ENCODE measurements at places on chromosomes 16 and 17.

DNA sequence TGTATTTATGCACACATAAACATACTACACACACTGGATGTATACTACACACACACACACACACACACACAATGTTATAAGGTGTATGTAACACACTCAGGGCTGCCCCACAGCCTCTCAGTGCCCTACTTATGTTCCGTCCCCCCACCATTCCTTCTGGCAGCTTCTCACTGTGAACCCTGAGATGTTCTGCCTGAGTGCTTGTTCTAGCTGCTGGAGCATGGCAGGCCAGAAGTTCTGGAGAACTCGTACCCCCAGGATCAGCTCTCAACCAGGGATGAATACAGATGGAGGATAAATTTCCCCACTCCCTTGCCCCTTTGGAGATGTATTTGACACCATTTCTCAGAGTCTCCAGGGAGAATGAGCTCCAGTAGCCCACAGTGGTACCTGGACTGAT is 76.4 kb downstream of the CDH13 start:
- DNase-seq: no peak

DNA sequence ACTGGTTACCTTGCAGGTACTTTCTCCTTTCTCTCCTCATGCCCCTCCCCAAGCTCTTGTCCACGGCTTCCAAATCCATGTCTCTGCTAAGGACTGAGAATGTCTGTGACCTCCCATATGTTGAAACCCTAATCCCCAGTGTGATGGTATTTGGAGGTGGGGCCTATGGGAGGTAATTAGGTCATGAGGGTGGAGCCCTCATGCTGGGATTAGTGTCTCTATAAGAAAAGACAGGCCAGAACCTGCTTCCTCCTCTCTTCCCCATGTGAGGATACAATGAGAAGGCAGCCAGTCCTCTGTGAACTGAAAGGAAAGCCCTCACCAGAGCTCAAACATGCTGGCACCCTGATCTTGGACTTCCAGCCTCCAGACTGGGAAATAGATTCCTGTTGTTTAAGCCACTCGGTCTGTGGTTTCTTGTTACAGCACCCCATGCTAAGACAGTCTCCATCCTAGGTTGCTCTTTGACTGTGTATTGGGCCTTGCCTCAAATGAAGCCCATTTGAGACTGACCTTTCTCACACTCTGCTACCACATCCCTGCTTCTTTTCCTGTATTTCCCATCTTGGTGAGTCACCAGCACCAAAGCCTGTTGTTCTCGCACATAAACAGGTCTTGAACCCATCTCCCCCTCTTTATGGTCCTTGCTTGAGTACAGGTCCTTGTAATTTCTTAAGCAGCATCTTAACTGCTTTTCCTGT is 135.0 kb downstream of the CDK5R1 start:
- DNase-seq: no peak

GRCh38 chr16:57485091-57485915 is 990 bp downstream of the DOK4 start:
- DNase-seq: no peak

DNA sequence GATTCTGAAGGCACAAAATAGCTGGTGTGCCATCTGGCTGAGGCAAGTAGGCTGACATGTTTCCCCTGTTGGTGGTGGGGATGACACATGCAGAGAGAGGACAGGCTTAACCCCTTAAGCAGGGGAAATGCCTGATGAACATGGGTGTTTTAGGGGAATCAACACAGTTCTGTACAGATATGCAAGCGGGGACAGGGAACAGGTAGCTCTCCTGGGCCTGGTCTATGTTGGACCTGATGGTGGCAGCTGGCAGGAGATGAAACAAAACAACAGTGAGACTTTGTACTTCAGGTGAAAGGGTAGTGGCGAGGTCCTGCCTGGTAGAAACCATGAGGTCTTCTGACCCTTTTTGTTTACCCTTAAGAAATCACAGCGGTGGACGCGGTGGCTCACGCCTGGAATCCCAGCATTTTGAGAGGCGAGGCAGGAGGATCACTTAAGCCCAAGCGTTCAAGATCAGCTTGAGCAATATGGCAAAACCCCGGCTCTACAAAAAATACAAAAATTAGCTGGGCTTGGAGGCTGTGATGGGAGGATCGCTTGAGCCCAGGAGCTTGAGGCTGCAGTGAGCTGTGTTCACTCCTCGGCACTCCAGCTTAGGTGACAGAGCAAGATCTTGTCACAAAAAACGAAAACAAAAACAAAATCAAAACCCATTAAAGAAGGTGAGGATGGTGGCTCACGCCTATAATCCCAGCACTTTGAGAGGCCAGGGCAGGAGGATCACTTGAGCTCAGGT is 10.5 kb downstream of the OR1F1 start:
- DNase-seq: no peak

DNA sequence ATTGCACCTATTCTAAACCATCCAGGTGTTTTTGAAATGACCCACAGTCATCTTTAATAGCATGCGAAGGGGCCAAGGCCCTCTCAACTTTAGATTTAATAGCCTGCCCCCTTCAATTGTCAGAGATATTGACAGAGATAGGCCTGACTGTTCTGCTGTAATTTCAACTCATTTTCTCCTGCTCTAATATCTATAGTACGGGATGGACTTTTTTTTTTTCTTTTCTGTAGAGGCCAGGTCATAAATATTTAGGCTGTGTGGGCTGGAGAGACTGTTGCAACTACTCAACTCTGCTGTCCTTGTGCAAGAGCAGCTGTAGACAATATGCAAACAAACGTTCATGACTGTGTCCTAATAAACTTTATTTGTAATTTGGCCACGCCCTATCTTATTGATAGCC is 24.7 kb upstream of the KRT20 start:
- DNase-seq: no peak

- DNase-seq: no peak
Observed at GRCh38 chr17:1011760-1012735, 15.1 kb downstream of the TIMM22 start.

- peak; percentile 41 for DNase-seq
Observed at GRCh38 chr16:58026139-58026704, 668 bp downstream of the MMP15 start.

DNA sequence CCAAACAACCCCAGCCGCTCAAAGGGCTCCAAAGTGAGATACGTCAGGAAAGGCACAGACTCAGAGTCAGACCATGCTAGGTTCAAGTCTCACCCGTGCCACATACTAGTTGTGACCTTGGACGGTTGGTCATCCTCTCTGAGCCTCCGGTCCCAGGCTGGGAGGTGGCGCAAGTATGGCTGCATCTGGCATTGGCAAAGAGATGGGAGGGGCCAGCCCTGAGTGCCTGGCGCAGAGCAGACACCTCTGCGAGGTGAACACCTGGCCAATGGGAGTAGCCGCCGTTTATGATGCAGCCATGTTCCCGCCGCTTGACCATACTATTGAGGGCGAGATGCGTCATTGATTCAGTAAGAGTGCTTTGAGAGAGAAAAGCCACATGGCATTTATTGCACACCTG is 97.8 kb upstream of the PLCG2 start:
- no peak for DNase-seq

- DNase-seq: no peak
Observed at GRCh38 chr17:299546-299945, 53.1 kb downstream of the RPH3AL start.

- DNase-seq: no peak
Observed at GRCh38 chr16:89827383-89828198, 684 bp upstream of the SPIRE2 start.

DNA sequence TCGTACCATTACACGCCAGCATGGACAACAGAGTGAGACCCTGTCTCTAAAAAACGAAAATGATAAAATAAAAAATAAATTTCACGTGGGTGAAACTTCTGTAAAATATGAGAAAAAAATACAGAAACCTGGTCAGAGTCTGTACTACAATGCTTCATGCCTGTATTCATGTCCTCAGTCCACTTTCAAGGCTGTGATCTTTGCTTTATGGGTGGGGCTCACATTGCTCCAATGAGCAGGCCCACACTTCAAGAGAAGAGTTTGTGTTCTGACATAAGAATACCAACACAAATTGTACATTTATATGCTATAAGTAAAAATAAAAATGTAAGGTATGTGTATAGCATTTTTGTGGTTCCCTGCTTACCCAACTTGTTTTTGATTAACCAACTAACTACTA is 32.2 kb upstream of the ABCA3 start:
- no peak for DNase-seq

DNA sequence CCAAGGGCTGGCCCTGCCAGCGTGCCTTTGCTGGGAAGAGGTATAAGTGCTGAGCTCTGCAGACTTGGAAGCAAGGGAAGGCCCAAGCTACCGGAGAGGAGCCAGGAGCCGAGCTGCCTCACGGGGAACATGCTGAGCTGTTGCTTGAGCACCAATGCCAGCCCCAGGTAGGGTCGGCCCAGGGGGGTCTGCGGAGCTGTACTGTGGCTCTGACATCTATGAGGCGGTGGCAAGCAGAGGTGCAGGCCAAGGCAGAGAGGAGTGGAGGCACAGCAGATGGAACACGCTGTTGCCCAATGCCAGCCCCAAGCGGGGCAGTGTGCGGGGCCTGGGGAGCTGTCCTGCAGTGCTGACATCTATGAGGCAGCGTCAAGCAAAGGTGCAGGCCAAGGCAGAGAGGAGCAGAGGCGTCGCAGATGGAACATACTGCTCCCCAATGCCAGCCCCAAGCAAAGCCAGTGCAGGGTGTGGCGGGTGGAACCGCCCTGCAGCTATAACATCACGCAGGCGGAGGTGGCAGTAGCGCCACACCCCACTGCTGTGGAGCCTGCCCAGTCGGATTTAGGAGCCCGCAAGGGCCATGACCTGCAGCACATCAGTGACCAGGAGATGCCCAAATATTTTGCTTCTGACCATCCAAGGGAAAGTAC is 10.0 kb downstream of the GGA2 start:
- DNase-seq: no peak

GRCh38 chr16:57224651-57225335 is 20.3 kb upstream of the ARL2BP start:
- no peak for DNase-seq

- DNase-seq: no peak
Observed at GRCh38 chr17:17492571-17492970, 3.6 kb downstream of the RASD1 start.
